ENCODE measurements at places on chromosomes 11 and 22. TPM values are rescaled to one million over a fixed set of nuclear protein-coding genes. Genes with fewer than 3 reads are reported as not detected.

- DNase-seq = no peak
Measured at GRCh38 chr11:78318321-78319114, 99.1 kb downstream of the GAB2 start.

SLC29A2 gene
- total RNA-seq = 2.4 TPM

- no peak for DNase-seq
Measured at GRCh38 chr22:41650821-41651220, 29.7 kb downstream of the XRCC6 start.

- DNase-seq = no peak
Measured at GRCh38 chr22:29946220-29946619, 63.2 kb downstream of the MTMR3 start.

NEFH gene
- total RNA-seq = 2.3 TPM

RTCB gene
- 114 TPM for total RNA-seq

GRCh38 chr11:6682936-6683861 is at the start of gene MRPL17:
Gene MRPL17, minus strand, starts transcription at chr11:6683340. Its CDS starts 44 bp downstream, at chr11:6683296.
- peak; percentile 100 for DNase-seq

DNA sequence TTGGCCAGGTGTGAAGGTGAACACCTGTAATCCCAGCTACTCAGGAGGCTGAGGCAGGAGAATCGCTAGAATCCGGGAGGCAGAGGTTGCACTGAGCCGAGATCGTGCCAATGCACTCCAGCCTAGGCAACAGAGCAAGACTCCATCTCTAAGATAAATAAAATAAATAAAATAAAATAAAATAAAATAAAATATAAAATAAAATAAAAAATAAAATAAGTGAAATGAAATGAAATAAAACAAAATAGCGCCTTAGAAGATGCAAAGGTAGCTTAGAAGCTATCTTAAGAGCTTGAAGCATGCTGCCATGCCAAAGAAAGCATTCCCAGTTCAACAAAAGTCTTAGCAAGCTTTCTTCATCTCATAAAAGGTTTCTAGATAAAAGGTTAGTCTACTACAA is 6.9 kb upstream of the APOBEC3C start:
- no peak for DNase-seq

- DNase-seq = no peak
Measured at GRCh38 chr11:14549891-14550290, 29.7 kb upstream of the PSMA1 start.

UCP3 gene
- total RNA-seq = 7.2 TPM

BBOX1 gene
- not detected for total RNA-seq

CHADL gene
- 0.40 TPM for total RNA-seq

DNA sequence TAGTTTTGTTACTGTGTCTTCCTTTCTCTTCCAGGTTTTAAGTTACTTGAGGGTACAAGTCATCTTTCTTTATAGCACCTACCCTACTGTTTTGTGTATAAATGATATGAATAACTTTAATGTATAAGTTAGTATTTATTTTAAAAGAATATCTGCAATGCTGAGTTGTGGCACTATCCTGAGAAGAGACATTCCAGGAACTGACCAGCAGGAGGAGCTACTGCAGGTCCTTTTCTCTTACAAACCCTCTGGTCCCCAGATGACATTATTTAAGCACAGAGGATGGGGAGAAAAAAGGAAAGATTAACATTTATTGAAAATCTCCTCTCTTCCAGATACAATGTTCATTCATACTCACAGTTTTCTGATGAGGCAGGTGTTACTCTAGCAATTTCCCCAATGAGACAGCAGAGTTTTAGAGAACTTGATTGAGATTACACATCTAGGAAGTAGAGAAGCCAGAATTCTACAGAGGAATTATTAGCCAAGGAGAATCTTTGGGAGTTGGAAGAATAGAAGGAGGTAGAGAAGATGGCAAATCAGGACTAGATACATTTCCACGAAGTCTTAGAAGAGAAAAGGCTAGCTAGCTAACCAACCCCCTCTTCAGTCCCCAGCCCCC is 541.2 kb upstream of the API5 start:
- no peak for DNase-seq

GRCh38 chr11:91730057-91730456 is 494.6 kb upstream of the FAT3 start:
- DNase-seq = no peak

- no peak for DNase-seq
Measured at GRCh38 chr11:105227363-105227762, 87.8 kb upstream of the CARD18 start.

DGCR2 gene
- total RNA-seq = 34.6 TPM

TBX1 gene
- 1.1 TPM for total RNA-seq

ZNF280B gene
- 4.1 TPM for total RNA-seq

RIMBP3C gene
- total RNA-seq = 1.4 TPM

GRCh38 chr22:36245805-36246356 is 6.6 kb upstream of the APOL2 start:
- no peak for DNase-seq

OR2AG1 gene
- total RNA-seq = not detected

DNA sequence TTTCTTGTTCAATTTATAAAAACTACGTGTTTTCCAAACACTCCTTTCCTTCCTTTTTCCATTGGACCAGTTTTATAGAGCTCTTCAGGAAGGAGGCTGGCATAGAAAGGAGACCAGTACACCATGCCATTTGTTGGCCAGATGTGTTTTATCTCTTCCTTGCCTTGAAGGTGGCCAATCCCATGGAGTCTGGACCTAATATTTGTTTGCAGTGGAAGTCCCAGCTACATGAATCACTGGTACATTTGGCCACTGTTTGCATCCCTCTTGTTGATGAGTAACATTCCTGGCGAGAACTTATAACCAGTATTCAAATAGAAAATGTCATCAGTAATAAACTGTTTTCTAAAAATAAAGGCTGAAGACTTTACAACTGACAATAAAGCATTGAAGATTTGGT is 110.2 kb downstream of the ANO3 start:
- DNase-seq = no peak

DNA sequence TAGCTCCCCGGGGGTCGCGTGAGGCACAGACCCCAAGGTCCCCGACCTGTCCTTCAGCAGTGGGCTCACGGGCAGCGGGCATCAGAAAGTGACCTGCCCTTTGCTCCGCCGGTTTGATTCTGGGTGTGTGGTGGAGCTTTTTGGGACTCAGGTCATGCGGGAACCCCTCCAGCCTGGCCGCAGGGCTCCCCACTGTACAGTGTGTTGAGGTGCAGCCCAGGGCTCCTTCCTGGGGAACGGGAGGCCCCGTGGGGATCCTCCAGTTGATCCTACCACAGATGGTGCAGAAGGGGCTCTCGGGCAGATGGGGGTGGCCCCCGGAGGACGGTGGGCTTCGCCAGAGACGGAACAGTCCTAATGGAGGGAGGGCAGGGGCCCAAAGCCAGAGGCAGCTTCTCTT is 24.2 kb downstream of the MUC6 start:
- DNase-seq = no peak

DNA sequence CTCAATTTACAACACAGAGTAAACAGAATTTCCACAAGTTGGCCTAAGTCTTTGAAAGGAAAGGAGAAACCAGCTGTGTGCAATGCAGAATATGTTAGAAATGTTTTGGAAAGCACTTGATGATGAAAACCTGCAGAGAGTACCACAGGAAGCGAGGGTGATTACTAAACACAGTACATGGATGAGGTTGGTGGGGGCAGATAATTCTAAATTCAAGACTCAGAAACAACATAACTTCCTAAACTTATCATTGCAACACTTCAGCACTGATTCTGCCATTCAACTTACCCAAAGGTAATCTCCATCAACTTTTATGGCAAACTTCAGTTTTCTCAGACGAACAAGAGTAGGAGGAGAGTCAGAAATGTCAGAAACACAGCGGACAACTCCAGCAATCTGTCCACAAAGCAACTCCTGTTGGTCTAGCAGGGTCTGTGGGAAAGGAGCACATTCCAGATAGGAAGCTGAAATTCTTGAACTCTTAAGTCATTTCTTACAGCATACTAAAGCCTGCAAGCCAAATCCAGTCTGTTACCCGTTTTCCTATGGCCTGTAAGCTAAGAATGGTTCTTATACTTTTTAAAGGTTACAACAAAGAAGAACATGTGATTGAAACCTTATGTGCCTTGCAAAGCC is 6.8 kb downstream of the HPS4 start:
- no peak for DNase-seq

DNA sequence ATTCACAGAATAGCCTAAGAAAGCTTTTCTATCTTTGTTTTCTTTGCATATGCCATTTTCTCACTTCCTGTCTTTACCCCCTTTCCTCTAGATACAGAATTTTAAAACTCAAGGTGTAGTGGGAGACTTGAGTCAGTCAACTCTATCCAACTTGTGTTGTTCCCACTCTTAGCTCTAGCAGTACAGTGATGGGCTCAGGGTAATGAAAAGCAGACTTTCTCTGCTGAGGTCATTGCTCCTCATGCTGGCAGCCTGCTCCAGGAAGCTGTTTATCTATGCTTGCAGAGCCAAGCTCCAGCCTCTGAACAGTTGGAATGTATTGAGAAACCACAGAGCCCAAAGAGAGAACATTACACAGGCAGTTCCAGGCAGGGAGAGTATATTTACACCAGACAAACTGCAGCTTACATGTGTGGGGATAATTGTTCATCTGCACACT is 68.1 kb downstream of the CSTPP1 start:
- DNase-seq = no peak

LIPT2 gene
- total RNA-seq = 3.4 TPM

DNA sequence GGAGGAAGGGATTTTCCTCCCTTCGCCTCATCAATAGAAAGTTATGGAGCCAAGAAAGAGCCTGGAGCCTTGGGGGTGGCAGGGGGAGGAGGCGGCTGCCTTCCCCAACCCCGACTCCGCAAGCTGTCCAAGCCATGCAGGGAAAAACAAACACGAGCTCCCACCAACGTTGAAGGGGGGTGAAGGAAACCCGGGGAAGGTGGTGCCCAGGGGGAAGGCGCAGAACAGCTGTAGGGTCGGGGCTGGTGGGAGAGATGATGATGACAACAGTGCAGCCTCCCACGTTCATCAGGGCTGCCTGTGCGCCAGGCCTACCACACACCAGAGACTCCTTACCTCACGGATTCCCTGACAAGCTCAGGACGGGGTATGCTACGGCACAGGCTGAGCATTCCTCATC is 73.5 kb downstream of the SCUBE1 start:
- no peak for DNase-seq

- no peak for DNase-seq
Measured at GRCh38 chr11:22521226-22521625, 104.4 kb downstream of the FANCF start.

DNA sequence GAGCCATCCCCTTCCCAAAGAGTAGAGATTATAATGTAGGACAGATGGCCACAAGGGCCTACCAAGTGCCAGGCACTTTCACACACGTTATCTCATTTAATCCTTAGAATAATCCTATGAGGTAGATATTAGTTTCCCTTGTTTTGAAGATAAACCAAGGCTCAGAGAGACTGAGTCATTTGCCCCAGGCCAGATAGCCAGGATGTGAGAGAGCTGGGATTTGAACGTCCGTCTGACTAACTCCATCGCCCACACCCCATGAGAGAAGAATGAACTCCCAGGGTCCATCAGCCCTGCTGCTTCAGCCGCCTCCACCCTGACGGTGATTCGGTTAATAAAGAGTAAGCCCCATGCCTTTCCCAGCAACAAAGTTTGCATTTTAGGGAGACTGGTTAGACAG is 10.7 kb downstream of the PRG3 start:
- DNase-seq = no peak

DNA sequence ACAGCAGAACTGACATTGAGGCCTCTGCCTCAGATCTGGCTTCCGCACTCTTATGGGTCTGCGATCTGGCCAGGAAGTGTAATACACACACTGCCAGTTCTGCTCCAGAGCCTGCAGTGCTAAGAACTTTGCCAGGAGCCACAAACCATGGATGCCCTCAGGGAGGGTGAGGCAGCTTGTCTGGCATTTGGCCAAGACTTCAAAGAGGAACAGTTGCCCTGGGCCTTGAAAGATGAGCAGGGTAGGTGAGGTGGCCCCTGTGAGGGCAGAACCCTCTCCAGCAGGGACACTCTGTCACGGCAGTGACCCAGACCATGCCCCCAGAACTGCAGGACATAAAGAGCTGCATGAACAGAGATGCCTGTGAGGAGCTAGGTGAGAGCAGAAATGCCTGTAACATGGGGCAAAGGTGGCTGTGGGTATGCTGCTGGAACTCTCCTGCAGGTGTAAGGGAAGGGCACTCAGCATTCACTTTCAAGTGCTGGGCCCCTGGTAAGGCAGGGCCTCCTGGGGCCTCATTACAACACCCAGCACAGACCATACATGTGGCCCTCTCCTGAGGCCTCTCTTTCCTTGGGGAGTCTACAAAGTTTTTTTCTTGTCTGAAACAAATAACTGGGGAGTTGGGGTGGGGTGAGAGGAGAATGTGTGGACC is 47.3 kb downstream of the NEU3 start:
- no peak for DNase-seq

DNA sequence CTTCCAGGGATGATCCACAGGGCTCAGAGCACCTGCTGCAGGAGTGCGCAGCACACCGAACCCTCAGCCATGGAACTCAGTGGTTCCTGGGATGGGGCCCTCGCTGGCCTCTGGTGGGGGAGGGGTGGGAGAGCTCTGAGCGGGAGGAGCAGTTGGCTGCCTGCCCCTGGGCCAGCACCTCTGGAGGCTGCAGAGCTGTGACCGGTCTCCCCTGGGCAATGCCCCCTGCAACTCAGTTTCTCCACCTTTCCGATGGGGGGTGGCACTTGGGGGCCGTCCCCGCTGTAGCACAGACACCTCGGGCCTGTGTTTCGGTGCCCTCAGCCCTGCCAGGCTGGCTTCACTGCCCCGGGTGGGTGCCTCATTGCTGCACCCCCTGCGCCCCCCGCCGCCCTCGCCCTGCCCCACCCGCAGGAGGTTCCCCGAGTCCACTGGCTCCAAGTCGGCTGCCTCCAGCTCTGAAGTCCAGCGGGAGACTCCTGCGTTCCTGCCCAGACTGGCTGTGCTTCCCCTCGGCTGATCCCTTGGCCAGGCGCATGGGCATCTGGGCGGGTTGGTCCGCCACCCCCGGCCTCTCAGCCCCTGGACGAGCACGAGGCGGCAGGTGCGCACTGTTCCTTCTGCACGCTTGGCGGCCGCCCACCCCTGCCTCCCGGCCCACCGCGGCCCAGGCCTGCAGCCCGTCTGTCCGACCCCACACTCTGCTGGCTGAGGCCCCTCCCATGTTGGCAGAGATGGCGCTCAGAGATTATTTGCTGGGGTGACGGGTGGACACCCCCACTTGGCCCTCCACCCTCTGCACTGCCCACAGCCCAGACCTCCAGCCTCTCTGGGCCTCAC is 1.8 kb downstream of the MUC6 start:
- no peak for DNase-seq

DNA sequence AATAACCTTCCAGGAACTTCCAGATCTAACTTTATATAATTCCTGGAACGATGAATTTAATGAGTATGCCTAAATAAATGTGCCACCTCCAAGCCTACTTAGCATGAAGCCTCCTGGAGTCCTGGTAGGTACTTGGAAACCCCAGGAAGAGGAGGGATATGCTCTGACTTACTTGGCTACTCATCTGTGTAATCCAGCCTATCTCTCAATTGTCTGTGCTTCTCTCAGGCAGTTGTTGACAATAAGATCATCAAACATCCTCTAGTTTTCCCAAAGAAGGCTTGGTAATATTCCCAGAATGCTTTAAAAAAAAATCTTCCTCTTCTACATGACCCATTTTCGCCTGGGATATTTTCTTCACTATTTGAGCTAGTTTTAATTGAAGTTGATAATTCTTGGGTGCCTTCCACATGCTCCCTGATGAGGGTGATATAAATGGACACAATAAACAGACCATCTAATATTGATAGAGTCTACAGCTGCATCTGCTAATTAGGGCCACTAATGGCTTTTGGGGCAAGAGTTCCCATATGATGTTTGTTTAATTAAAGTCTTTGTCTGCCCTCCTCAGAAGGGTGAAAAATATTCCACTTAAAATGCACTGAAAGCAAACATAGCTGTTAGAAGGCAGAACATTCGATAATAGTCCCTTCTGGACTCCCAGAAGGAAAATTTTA is 75.5 kb upstream of the RAB38 start:
- DNase-seq = no peak

Data from natural killer cell treated with Interleukin-12 subunit alpha and Interleukin-12 subunit beta and Interleukin-15 and Interleukin-18, amount 100 ng/mL, for 72 hours (primary cell).